Stimulated activated CD4-positive, alpha-beta T cell treated with anti-CD3 and anti-CD28 coated beads, Interleukin-12 subunit alpha, Interleukin-12 subunit beta, amount 100 ng/mL, for 24 hours (primary cell): ENCODE measurements at places on chromosomes 2 and 18.

DNA sequence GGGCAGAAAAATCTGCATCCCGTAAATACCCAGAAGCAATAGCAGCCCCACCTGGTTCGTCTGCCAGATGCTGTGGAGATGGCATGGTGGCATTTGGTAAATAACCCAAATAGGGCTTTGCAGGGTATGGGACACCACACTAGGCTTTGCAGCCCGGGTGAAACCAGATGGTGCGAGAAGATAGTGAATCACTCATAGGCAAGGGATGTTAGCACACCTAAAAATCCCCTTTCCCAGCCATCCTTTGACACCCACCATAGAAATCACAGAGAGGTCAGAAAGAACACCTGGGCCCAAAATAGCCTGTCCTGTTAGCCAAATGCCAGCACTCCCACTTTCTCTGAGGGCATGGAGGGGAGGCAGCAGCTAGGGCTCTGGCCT lies 47.6 kb downstream of the BCL11A start:
- DNase-seq = no peak

DNA sequence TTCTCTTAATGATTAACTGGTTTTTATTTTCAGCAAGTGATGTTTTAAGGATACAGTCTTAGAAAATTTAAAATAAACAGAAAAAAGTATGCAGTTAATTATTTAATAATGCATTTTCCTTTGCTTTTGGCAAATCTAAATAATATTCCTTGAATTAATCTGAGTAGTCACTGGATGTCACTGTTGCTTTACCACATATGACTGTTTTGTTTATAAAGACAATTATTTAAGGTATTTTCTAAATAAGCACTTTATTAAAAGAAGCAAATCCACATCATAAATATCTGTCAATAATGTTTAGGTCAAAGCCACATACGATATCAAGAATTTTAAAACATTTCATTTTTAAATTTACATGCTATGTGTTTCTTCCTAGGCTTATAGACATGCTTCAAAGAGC lies 40.6 kb upstream of the TFPI start:
- no peak for DNase-seq

- no peak for DNase-seq
These were observed 9.5 kb upstream of the SMAD7 start for GRCh38 chr18:48959921-48960920.

GRCh38 chr2:85434696-85435095 lies 16.2 kb downstream of the SH2D6 start:
- DNase-seq = no peak
